ENCODE measurements at places on chromosomes 2 and 18.

DNA sequence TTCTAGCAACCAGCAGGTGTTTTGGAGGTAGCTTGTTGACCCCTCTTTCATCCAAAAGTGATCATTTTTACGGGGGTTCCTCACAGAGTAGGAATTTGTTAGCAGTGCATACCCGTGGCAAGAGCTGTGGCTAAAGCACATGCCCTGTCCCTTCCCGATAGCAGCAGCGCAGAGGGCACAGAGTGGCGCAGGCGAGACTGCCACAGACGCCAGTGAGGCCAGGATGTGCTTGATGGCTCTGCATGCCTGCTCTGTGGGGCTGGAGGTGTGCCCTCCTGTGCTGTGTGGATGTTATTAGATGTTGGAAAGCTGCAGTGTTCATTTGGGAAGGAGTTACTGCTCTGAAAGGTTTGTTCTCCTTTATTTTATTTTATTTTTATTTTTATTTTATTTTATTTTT lies 153.6 kb downstream of the FAM210A start:
- no peak for DNase-seq

DNA sequence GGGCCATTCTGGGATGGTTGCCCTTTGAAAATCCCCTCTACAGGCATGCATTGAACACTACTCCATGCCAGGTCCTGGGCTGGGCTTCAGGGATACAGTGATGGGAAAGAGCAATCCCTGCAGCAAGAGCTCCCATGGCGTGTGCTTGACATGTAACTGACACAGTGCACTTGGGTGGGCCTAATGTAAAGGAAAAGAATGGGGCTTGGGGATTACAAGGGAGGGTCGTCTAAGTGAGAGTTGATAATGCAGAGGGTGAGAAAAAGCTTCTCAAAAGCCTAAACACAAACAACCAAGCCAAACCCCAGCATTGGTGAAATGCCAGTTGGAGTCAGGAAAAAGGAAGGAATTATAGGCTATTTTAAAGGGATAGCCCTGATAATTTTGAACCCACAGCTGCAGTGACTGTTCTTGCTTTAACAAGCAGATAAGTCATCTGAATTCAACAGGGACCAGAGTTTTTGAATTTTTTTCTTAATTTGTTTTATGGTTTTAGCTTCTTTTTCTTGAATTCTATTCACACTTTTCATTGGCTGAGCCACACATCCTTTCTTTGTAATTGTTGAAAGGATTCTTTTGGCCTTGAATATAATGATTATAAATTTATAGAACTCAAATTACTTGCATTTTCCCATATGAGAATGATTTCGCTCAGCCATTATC lies 308.7 kb downstream of the LPIN1 start:
- DNase-seq, result no peak

DNA sequence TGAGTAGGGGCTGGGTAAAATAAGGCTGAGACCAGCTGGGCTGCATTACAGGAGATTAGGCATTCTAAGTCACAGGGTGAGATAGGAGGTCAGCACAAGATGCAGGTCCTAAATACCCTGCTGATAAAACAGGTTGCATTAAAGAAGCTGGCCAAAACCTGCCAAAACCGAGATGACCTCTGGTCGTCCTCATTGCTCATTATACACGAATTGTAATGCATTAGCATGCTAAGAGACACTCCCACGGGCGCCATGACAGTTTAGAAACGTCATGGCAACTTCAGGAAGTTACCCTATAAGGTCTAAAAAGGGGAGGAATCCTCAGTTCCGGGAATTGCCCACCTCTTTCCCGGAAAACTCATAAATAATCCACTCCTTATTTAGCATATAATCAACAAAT lies 132.2 kb downstream of the ARL4C start:
- no peak for DNase-seq

GRCh38 chr2:25410370-25410769 lies 68.6 kb upstream of the DNMT3A start:
- no peak for DNase-seq
